ENCODE measurements at places on chromosomes 7 and 10. TPM values are rescaled to one million over a fixed set of nuclear protein-coding genes. Genes with fewer than 3 reads are reported as not detected.

DNA sequence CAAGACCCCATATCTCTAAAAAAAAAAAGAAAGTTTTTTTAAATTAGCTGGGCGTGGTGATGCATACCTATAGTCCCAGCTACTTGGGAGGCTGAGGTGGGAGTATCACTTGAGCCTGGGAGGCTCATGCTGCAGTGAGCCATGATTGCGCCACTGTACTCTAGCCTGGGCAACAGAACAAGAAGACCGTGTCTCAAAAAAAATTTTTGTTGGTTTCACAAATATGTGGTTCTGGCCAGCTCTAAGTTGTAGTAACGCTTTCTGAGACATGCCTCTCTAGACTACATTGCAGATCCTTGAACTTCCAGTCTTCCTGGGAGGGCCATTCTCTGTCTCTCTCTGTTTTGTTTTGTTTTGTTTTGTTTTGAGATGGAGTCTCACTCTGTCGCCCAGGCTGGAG lies 24.6 kb upstream of the RHBDD2 start:
- H3K36me3 ChIP-seq = no peaks in the 10 kb centered on the region
- H3K27me3 ChIP-seq = no peaks in the 10 kb centered on the region
- no peak overlapping the region for H3K4me3 ChIP-seq
- DNase-seq = no peak
- no peaks in the 10 kb centered on the region for H3K4me1 ChIP-seq
- no peak overlapping the region for H3K27ac ChIP-seq

DNA sequence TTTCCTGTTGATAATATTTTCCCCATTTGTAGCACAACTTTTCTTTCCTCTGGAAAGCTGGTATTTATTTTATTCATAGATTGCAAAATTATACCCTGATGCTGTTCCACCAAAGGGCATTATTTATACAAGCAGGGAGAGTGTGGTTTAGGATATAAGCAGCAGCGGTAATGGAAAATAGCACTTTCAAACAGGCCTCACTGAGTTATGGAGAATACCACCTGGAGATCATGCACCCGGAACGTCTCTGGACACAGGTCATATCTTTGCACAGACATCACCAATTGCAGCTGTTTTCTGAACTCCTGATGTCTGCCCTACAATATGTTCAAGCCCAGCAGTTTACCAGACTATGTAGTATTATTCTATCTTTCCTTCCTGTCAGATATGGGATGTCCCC lies 2.0 kb upstream of the CALD1 start:
- H3K27ac ChIP-seq = no peak overlapping the region
- H3K4me3 ChIP-seq = no peak overlapping the region
- H3K36me3 ChIP-seq = no peaks in the 10 kb centered on the region
- H3K4me1 ChIP-seq = no peaks in the 10 kb centered on the region
- DNase-seq = no peak

The GRM3 gene
- total RNA-seq = 0.29 TPM

DNA sequence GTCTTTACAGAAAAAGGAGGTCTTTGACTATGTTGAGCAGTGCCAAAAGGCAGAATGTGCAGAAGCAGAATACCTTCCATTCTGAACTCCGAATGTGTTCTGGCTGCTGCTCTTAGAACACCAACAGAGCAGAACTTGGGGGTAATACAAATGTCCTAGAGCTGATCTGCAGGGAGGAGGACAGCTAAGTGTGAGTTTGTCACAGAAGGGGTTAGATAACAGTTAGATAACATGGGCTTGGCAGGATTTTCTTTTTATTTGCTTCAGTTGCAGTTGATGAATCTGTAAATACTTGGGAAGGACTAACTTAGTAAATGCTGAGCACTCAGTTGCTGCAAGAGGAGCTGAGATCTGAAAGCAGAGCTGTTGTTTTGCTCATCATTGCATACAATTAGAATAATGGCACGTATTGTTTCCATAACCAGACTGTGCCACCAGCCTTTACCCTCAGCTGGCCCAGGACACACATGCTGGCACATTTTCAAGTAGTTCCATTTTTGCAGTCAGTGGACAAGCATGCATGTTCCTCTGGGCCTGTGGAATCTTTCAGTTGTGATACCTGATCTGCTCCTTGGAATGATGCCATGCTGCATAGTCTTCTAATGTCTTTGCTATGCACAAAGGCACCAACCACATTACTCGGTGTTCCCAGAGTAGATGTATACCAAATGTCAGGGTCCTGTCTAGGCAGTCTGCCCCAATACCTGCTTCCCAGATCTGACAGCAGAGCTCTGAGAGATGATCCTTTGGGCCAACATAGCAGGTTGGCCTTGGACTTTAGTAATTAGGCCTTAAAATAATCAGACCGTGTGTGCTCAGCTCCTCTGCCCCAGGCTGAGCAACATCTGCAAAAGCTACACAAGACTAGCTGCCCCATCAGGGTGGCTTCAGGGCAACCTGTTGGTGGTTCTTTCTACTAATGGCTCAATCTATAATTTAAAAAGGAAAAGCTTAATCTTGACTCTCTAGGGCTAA lies 55.7 kb downstream of the GSDME start:
- no peaks in the 10 kb centered on the region for H3K27me3 ChIP-seq
- H3K36me3 ChIP-seq = peaks cover 10% of the 10 kb centered on the region
- H3K4me3 ChIP-seq = peak overlapping the region; percentile 64
- no peak for DNase-seq
- peaks cover 24% of the 10 kb centered on the region for H3K4me1 ChIP-seq

GRCh38 chr7:132403465-132404110 lies 172.7 kb downstream of the PLXNA4 start:
- no peaks in the 10 kb centered on the region for H3K36me3 ChIP-seq
- H3K4me3 ChIP-seq = no peak overlapping the region
- H3K27ac ChIP-seq = no peak overlapping the region
- DNase-seq = no peak
- H3K4me1 ChIP-seq = no peaks in the 10 kb centered on the region

- no peak overlapping the region for H3K27ac ChIP-seq
- DNase-seq = no peak
- no peak overlapping the region for H3K4me3 ChIP-seq
These were observed 993.2 kb downstream of the SORCS3 start for GRCh38 chr10:105634281-105634680.

DNA sequence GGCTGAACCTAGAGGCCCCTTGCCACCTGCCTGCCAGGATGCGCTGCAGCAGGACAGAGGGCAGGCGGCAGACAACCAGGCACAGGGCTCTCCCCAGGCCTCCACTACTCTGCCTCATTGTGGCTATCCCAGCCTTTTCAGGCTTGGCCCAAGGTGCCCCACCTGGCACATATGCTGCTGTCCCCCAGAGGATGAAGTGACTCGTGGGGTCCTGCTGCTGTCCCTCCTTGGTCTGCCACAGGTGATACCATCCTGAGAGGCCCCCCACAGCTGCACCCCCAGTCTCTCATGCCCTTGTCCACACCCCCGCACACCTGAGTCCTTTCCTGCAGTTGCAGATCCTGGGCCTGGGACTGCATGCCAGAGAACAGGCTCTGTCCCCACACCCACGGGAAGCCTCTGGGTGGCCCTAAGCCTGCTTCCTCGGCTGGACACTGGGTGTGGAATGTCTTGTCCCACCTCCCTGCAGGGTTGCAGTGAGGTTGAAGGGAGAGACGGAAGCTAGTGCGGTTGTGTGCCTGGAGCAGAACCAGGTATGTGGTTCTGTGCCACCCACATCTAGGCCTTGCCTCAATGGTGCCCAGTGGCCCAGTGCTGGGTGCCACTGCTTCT lies 55.3 kb downstream of the RASGEF1A start:
- H3K4me1 ChIP-seq = no peaks in the 10 kb centered on the region
- no peaks in the 10 kb centered on the region for H3K36me3 ChIP-seq
- no peak overlapping the region for H3K4me3 ChIP-seq
- no peak overlapping the region for H3K27ac ChIP-seq
- no peaks in the 10 kb centered on the region for H3K27me3 ChIP-seq
- no peak for DNase-seq

The PLXNA4 gene
- total RNA-seq = 23.9 TPM

The PHKG1 gene
- 0.46 TPM for total RNA-seq

The OPTN gene
- total RNA-seq = 23.3 TPM

The MCM10 gene
- total RNA-seq = 35.9 TPM

- H3K36me3 ChIP-seq = no peaks in the 10 kb centered on the region
- peak; percentile 58 for DNase-seq
- no peak overlapping the region for H3K4me3 ChIP-seq
- no peaks in the 10 kb centered on the region for H3K4me1 ChIP-seq
- no peak overlapping the region for H3K27ac ChIP-seq
- no peaks in the 10 kb centered on the region for H3K27me3 ChIP-seq
These were observed 103.5 kb downstream of the LHFPL3 start for GRCh38 chr7:104431930-104432329.

GRCh38 chr10:93849593-93849992 lies 44.2 kb upstream of the SLC35G1 start:
- DNase-seq = no peak
- no peak overlapping the region for H3K4me3 ChIP-seq
- no peaks in the 10 kb centered on the region for H3K27me3 ChIP-seq
- no peaks in the 10 kb centered on the region for H3K36me3 ChIP-seq
- no peaks in the 10 kb centered on the region for H3K4me1 ChIP-seq

The ASAH2 gene
- 4.6 TPM for total RNA-seq

- peaks cover 17% of the 10 kb centered on the region for H3K4me1 ChIP-seq
- no peaks in the 10 kb centered on the region for H3K27me3 ChIP-seq
- no peak overlapping the region for H3K4me3 ChIP-seq
- H3K27ac ChIP-seq = no peak overlapping the region
These were observed 100.6 kb upstream of the ELMO1 start for GRCh38 chr7:37549076-37549931.

- no peaks in the 10 kb centered on the region for H3K4me1 ChIP-seq
- peaks cover 60% of the 10 kb centered on the region for H3K36me3 ChIP-seq
These were observed 6.1 kb downstream of the DBF4 start for GRCh38 chr7:87882151-87882937.

- DNase-seq = peak; percentile 85
- H3K36me3 ChIP-seq = no peaks in the 10 kb centered on the region
- H3K27me3 ChIP-seq = no peaks in the 10 kb centered on the region
These were observed 22.8 kb upstream of the TTYH3 start for GRCh38 chr7:2608921-2609411.

- H3K4me3 ChIP-seq = no peak overlapping the region
- no peak overlapping the region for H3K27ac ChIP-seq
- H3K4me1 ChIP-seq = no peaks in the 10 kb centered on the region
These were observed 97.9 kb upstream of the MXI1 start for GRCh38 chr10:110109511-110109910.

The PRSS1 gene
- total RNA-seq = 4.4 TPM

The EN2 gene
- not detected for total RNA-seq

The ANKRD30A gene
- total RNA-seq = not detected

- peaks cover 8% of the 10 kb centered on the region for H3K27me3 ChIP-seq
- no peaks in the 10 kb centered on the region for H3K36me3 ChIP-seq
- DNase-seq = no peak
- H3K4me3 ChIP-seq = no peak overlapping the region
These were observed 32.7 kb upstream of the ZNF438 start for GRCh38 chr10:31064348-31064747.

DNA sequence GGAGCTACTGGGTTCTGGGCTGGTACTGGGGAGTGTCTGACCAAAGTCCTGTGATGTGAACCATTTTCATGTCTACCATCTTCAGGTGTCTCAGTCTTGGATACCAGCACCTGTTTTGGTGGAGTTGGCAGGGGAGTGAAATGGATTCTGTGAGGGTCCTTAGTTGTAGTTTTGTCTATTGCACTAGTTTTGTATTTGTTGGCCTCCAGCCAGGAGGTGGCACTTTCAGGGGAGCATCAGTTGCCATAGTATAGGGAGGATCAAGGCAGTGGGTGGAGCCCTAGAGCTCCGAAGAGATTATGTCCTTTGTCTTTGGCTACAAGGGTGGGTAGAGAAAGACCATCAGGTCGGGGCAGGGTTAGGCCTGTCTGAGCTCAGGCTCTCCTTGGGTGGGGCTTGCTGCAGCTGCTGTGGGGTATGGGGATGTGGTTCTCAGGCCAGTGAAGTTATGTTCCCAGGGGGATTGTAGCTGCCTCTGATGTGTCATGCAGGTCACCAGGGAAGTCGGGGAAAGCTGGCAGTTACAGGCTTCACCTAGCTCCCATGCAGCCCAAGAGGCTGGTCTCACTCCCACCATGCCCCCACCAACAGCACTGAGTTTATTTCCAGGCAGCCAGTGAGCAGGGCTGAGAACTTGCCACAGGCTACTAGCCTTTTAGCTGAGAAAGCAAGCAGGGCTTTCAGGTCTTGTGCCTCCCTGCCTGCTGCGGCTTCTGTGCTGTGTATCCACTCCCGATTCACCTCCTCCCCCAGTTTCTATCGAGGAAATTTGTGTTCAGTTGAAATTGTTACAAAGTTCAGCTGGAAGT lies 153.1 kb downstream of the ZNF365 start:
- peak overlapping the region; percentile 4 for H3K4me3 ChIP-seq
- no peaks in the 10 kb centered on the region for H3K27me3 ChIP-seq
- H3K36me3 ChIP-seq = no peaks in the 10 kb centered on the region
- no peaks in the 10 kb centered on the region for H3K4me1 ChIP-seq
- DNase-seq = no peak
- no peak overlapping the region for H3K27ac ChIP-seq

DNA sequence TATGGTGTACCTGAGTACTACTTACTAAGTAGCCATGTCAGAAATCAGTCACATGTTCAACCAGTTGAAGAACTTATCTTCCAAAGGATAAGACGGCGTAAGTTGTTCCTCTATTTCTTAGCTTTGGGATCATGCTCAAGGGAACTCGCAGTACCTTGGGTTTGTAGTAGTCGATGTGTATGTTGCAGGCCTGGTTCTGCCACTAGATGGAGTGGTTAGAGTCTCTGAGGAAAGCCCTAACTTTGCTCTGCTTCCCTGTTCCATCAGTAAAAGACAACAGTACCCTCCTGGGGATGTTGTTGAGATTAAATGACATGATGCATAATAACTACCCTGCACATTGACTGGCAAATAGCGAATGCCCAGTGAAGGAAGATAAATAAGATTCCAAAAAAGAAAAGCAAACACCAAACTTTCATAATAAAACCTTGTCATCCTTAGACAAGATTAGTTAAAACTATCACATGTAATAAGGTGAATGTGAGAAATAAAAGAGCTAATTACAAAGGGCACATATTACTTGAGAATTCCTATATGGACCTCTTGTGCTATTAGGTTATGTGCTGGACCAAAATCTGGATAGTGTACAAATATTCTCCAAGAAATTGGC lies 165.9 kb downstream of the ABCA13 start:
- no peaks in the 10 kb centered on the region for H3K27me3 ChIP-seq
- H3K4me1 ChIP-seq = no peaks in the 10 kb centered on the region
- DNase-seq = peak; percentile 81
- H3K27ac ChIP-seq = no peak overlapping the region
- H3K36me3 ChIP-seq = no peaks in the 10 kb centered on the region
- H3K4me3 ChIP-seq = no peak overlapping the region

The CYP3A7 gene
- total RNA-seq = not detected

The ZNF727 gene
- total RNA-seq = not detected

The KCNH2 gene
- 4.4 TPM for total RNA-seq

DNA sequence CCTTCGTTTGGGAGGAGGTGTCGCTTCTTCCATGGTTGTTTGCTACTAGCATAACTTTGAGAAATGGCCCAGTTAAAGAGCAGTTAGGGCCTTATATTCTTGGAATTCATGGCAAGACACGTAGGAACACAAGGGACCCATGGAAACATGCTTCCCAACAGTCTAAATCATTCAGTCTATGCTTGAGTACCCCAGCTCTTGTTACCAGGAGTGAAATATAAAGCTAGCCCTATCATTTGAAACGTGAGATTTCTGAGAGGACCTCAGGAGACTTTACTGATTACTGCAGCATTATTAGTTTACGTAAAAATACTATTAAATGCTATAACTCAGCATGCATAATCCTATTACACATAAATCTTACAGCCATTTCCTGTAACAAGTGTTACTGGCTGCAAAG lies 328.6 kb upstream of the CDC14C start:
- DNase-seq = no peak
- no peaks in the 10 kb centered on the region for H3K36me3 ChIP-seq
- H3K4me1 ChIP-seq = no peaks in the 10 kb centered on the region
- H3K27ac ChIP-seq = no peak overlapping the region
- no peaks in the 10 kb centered on the region for H3K27me3 ChIP-seq
- H3K4me3 ChIP-seq = no peak overlapping the region

Data from endodermal cell (in vitro differentiated cells).